Small intestine (tissue), 16 donors: ENCODE measurements at places on chromosomes 3 and 15. TPM values are rescaled to one million over a fixed set of nuclear protein-coding genes. Genes with fewer than 3 reads are reported as not detected.

DNA sequence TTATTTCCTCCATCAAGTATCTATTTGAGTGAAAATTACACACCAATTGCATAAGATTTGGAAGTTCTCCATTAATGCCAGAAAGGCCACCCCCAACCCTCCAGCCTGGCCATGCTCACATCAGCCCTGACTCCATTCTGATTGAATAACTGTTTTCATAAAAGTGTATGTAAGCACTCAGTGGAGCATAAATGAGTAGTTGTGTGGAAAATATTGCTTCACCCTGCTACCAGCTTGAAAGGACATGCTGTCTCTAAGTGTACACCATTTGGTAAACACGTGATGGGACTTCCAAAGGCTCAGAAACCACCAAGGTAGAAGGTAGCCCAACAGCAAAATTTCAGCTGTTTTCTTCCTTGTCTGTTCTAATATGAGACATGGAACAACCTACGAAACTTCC is 393.8 kb downstream of the ZNF385D start:
- no peaks in the 10 kb centered on the region for H3K4me1 ChIP-seq
- no peaks in the 10 kb centered on the region for H3K27me3 ChIP-seq

DNA sequence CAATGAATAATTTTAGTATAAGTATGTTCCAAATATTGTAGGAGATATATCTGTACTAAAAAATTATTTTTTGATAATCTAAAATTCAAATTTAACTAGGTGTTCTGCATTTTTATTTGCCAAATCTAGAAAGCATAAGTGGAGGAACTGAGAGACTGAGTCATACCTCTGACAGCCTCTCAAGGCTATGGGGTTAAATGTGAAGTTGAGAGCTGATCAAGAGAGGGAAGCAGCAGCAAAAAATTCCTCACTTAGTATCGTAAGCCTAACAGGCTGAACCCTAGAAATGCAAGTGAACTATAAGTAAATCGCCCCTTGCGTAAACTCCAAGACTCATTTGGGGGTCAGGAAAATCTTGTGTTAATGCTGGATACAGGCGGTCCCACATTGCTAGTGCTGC is 12.8 kb upstream of the TOPAZ1 start:
- H3K4me3 ChIP-seq = no peak overlapping the region
- peaks cover 2% of the 10 kb centered on the region for H3K27me3 ChIP-seq
- H3K36me3 ChIP-seq = no peaks in the 10 kb centered on the region

GRCh38 chr3:125257536-125257935 is 45.0 kb upstream of the SLC12A8 start:
- no peaks in the 10 kb centered on the region for H3K27me3 ChIP-seq
- no peaks in the 10 kb centered on the region for H3K4me1 ChIP-seq
- DNase-seq = no peak

GRCh38 chr3:57923101-57923500 is 85.1 kb upstream of the FLNB start:
- no peaks in the 10 kb centered on the region for H3K4me1 ChIP-seq
- DNase-seq = no peak
- H3K27me3 ChIP-seq = no peaks in the 10 kb centered on the region
- no peak overlapping the region for H3K4me3 ChIP-seq
- H3K27ac ChIP-seq = no peak overlapping the region

GRCh38 chr3:170914690-170915089 is 6.3 kb upstream of the EIF5A2 start:
- no peak overlapping the region for H3K4me3 ChIP-seq
- no peaks in the 10 kb centered on the region for H3K27me3 ChIP-seq
- H3K4me1 ChIP-seq = no peaks in the 10 kb centered on the region
- no peak overlapping the region for H3K27ac ChIP-seq
- H3K36me3 ChIP-seq = no peaks in the 10 kb centered on the region

- H3K27me3 ChIP-seq = no peaks in the 10 kb centered on the region
- DNase-seq = no peak
- no peak overlapping the region for H3K27ac ChIP-seq
- H3K4me1 ChIP-seq = no peaks in the 10 kb centered on the region
Measured at GRCh38 chr15:94692710-94693109, 461.3 kb downstream of the MCTP2 start.

DNA sequence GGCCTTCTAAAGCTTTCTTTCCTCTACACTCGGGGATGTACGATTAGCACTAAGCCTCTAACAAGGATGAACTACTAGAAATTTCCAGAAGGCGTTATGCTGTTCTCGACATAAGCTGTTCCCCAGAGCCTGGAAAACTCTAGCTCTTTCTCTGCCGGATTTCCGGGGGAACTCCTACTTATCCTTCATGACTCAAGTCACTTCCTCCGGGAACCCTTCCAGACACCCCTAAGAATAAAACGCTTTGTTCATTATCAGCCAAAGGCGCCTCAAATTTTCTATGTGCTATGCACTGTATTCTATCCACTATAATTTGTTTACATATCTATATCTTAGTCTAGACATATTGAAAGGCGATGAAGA is 455 bp upstream of the SNAP23 start:
- H3K27me3 ChIP-seq = no peaks in the 10 kb centered on the region
- peak overlapping the region; percentile 90 for H3K27ac ChIP-seq
- peak overlapping the region; percentile 68 for H3K4me3 ChIP-seq
- DNase-seq = peak; percentile 75
- H3K4me1 ChIP-seq = peaks cover 32% of the 10 kb centered on the region

- H3K27ac ChIP-seq = no peak overlapping the region
- no peak for DNase-seq
- H3K27me3 ChIP-seq = no peaks in the 10 kb centered on the region
Measured at GRCh38 chr3:60553144-60553543, 698.1 kb downstream of the FHIT start.

DNA sequence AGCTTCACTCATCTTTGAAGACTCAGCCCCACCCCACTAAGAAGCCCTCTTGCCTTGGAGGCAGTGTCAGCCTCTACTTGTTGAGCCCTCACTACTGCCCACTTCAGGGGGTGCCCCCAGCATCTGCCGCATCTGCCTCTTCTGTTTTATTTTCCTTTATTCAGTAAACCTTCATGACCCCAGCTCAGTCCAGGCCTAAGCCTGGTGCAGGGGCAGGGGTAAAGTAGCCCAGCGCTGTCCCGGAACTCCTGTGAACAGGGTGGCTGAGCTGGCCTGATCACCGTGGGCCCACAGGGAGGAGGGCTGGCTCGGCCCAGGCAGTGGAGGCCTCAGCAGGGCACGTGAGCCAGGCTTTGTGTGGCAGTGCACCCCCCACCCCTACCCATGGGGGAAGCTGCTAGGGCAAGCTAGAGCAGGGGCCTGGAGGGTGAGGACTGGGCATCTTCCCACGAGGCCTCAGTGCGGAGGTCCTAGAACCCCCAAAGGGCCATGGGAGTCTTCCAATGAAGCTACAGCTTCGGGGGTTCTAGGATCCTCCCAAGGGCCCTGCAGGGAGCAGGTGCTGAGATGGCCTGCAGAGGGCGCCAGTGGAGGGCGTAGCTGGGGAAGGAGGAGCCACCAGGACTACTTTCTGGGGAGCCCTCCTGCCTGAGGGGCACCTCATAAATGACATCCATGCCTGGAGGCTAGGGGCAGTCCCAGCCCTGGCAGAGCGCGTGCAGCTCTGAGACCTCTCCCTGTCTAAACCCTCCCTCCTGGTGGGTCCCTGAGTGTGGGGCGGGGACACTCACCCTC is 36.0 kb downstream of the TSPAN3 start:
- no peak overlapping the region for H3K27ac ChIP-seq
- H3K4me1 ChIP-seq = no peaks in the 10 kb centered on the region
- no peak for DNase-seq
- H3K27me3 ChIP-seq = no peaks in the 10 kb centered on the region
- H3K36me3 ChIP-seq = peaks cover 40% of the 10 kb centered on the region
- no peak overlapping the region for H3K4me3 ChIP-seq

GRCh38 chr3:180416111-180416594 is 185.8 kb upstream of the TTC14 start:
- no peak overlapping the region for H3K4me3 ChIP-seq
- H3K27ac ChIP-seq = no peak overlapping the region
- no peaks in the 10 kb centered on the region for H3K27me3 ChIP-seq
- no peaks in the 10 kb centered on the region for H3K4me1 ChIP-seq

The ACAN gene
- 0.27 TPM for polyA plus RNA-seq

The CRTAP gene
- polyA plus RNA-seq = 90.7 TPM

The MEX3B gene
- not detected for polyA plus RNA-seq

The WDR49 gene
- 5.6 TPM for polyA plus RNA-seq

The PIGZ gene
- polyA plus RNA-seq = 1.1 TPM

The ANKUB1 gene
- not detected for polyA plus RNA-seq
